Muscle of arm (tissue), 14 donors: ENCODE measurements at places on chromosomes 7 and 10. TPM values are rescaled to one million over a fixed set of nuclear protein-coding genes. Genes with fewer than 3 reads are reported as not detected.

DNA sequence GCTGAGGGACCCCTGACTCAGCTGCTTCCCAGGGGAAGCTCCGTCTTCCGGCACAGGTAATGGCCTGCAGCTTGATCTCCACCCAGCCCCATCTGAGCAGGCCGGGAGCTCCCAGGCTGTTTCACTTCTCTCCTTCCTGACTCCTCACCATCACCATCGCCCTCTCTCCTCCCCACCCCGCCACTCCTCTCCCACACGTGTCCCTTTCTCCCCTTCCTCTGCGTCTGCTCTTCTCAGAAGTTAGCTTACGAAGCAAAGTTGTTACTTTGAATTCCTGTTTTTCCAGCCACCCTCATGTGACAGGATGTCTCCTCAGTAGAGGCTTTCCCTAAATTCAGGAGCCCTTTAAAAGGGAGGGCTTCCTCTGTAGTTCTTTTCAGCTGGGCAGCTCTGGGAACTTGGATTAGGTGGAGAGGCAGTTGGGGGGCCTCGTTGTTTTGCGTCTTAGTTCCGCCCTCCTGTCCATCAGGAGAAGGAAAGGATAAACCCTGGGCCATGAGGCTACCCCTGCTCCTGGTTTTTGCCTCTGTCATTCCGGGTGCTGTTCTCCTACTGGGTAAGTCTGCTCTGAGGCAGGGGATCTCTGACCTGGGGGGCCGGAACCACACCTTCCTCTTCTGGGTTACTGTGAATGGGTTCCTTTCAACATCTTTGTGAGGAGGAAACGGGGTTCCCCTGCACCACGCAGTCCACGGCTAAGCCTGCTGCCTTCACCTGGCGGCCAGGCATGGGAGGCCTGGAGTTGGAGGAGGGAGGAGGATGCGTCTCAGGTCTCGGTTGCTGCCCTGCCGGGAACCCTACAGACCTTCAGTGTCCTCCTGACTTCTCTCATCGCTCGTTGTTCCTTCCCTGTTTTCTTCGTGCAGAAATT lies at the start of gene MRC1:
MRC1 (plus strand) TSS at position 378 of the 871 bp plus-strand sequence; CDS start at position 496, 118 bp downstream.
- DNase-seq = peak; percentile 9

DNA sequence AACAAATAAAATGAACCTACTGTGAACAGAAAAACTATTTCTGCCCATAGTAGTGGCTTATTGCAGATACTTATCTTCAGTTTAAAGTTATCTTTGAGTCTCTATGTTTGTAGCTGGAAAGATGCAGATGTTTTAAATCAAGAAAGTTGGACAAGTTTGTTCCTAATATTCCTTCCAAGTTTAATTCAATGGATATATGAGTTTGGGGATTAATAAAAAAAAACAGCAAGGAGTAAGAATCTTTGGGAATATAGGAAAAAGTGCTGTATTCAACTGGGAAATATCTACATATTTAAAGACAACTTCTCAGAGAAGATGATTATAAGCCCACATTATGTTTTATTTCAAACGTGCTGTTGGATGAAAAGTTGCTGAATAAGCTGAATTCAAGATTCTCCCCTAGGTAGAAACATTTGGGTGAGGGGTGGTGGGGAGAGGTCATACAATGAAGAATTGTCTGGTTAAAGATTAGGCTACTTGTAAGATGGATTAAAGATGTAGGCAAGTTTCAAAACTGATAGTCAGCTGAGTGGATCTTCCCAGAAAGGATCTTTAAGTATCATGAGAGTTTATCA lies 1135.2 kb downstream of the CNTNAP2 start:
- peak; percentile 29 for DNase-seq

- no peak for DNase-seq
These were observed 72.3 kb downstream of the GLCCI1 start for GRCh38 chr7:8040768-8041369.

GRCh38 chr10:132627666-132628531 lies 90.3 kb downstream of the INPP5A start:
- DNase-seq = no peak

DNA sequence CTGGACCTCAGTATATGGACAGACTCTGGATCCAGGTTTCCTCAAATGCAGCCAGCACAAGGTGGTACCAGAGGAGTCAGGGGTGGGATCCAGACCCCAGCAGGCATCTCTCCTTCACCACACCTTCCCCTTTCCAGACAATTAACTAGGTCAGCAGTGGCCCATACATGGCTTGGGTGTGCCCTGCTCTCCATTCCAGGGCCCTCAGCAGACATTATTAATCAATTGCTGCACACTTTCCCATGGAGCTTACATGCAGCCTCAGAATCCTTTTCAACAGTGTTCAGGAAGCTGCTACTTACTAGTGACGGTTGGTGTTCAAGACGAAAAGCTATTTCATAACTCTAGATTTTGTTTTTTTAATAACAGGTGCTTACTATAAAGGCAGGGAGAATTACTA lies 6.0 kb downstream of the COL13A1 start:
- DNase-seq = no peak

GRCh38 chr7:156309016-156309620 lies 331.5 kb upstream of the RNF32 start:
- peak; percentile 10 for DNase-seq

- no peak for DNase-seq
These were observed 111.0 kb downstream of the SEMA3D start for GRCh38 chr7:85075864-85076263.

The CTAGE6 gene
- 0.30 TPM for polyA plus RNA-seq

The FHIP2A gene
- 22.6 TPM for polyA plus RNA-seq

The ARHGEF35 gene
- 4.0 TPM for polyA plus RNA-seq

The ZC3HAV1L gene
- polyA plus RNA-seq = not detected
